ENCODE measurements at places on chromosomes 16 and 17.
A peak's percentile ranks its signal among the peaks of the same experiment; 100 is the strongest.

DNA sequence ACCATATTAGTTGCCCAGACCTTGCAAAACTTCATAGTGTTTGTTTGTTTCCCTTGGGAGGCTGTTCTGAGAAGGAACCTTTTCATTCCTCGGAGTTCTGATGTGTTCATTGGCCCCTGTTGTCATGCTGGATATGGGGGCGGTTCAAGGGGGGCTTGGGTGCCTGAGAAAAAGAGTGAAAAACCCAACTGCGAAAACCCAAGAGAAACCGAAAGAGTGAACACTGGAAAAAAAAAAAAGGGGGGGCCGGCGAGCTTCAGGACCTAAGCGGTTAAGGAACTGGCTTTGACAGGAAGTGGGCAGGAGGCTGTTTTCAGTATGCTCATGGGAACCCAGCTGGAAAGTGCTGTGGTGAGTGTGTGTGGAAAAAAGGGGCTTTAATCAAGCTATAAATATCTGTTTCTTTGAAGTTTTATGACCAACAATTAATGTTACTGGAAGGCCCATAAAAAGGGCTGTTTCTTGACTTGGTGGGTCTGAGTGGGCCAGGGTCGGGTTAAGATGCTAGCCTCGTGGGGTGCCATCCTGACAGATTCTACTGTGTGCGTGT is 510.7 kb downstream of the MAF start:
- DNase-seq, result no peak

DNA sequence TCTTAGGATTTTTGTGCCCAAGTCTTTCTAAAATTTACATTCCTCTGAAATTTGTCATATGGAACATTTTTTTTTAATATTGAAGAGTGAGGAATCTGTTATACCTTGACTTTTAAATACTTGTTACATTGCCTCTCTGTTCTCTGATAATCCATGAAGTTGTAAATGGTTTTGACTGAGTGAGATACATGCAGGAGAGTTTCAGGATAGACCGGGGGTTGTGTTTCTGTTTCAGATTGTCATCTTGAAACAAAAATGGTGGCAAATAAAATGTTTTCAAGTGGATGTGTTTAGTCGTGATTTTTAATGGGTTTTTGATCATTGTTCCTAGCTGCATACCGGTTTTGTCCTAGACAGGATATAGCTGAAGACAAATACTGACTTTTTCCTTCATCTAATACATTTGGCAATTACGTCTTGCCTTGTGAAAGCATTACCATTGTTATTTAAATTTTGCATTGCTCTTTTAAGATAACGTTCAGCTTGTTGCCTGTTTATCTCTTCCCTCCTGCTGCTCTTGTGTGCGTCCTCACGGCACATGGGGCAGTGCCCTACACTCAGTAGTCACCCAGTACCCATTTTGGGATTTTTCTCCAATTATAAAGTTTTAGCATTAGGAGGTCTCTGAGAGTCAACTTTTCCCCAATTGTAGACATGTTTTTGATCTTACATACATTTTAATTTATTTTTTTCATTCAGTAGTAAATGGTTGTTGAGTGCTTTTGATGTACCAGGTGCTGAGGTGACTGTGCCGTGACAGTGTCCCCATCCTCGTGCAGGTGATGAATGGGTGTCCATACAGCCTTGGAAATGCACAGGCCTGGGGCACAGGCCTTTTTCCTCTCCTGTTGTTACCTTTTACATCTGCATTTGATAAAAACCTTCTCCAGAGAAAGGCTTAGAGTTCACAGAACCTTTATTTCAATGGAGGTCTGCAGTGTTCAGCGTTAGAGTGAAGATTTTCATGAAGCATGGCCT is 169.9 kb downstream of the MSI2 start:
- DNase-seq, result no peak

- DNase-seq, result no peak
These were observed at the start of gene MYL11 for GRCh38 chr16:30374538-30374937. TSS of gene MYL11 (plus strand) at chr16:30374802. CDS start at chr16:30374858, 56 bp downstream.

DNA sequence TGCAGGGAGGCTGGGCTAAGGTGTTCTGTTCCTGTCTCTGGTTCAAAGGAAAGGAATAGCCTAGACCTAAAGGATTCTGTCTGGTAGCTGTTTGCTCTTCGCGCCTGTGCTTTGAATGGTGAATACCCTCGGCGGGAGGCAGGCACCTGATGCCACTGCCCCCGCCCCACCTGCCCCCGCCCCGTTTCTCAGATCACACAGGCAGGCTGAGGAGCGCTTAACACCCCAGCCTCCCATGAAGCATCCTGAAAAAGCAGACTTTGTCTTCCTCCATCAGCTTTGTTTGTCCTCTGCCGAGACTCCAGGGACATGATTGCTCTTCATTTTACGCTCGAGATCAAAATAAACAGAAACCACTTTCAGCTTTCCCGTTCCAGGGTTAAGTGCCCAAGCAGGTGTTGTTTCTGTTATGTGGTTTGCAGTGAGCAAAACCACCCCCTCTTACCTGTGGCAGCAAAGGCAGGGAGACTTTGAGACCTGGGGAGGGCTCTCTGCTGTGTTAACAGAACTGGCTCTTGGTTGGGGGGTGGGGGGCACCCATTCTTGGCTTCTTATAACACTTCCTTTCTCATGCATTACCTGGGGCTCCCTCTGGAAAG is 452.1 kb downstream of the WWOX start:
- DNase-seq, result peak; percentile 54

GRCh38 chr17:33682599-33682998 is 389.5 kb upstream of the ASIC2 start:
- DNase-seq, result no peak

GRCh38 chr16:3408561-3409197 is 7.7 kb downstream of the ZNF174 start:
- no peak for DNase-seq

GRCh38 chr17:81231121-81231645 is 7.7 kb downstream of the TEPSIN start:
- no peak for DNase-seq

- no peak for DNase-seq
These were observed 12.8 kb downstream of the PECAM1 start for GRCh38 chr17:64377769-64378282.

DNA sequence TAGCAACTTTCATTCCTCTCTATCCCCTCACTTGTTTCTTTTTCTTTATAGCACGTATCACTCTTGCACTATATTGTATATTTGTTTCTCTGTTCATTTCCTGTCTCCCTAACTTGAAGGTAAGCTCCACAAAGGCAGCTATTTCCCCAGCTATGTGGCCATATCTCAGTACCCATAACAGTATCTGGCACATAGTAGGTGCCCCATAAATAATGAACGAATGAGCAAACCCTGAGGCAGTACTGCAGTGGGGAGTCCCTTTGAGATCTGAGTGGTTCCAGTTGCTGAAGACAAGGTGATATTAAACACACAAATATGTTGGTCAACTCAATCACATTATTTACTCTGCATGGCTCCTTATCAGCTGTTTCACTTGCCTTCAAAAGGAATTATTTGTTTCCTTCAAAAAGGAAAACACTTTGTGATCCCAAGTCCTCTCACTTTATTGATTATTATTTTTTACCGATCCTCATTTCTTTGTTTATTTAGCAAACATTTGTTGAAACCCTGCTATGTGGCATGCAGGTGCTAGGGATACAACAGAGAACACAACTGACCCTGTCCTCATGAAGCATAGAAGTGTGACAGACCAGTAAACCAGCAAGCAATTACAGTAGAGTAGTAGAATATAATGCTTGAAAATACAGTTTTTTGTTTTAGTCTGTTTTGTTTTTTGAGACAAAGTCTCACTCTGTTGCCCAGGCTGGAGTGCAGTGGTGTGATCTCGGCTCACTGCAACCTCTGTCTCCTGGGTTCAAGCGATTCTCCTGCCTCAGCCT is 5.7 kb upstream of the ADAP2 start:
- no peak for DNase-seq

- DNase-seq, result no peak
These were observed 27.9 kb downstream of the CPPED1 start for GRCh38 chr16:12775656-12776236.

DNA sequence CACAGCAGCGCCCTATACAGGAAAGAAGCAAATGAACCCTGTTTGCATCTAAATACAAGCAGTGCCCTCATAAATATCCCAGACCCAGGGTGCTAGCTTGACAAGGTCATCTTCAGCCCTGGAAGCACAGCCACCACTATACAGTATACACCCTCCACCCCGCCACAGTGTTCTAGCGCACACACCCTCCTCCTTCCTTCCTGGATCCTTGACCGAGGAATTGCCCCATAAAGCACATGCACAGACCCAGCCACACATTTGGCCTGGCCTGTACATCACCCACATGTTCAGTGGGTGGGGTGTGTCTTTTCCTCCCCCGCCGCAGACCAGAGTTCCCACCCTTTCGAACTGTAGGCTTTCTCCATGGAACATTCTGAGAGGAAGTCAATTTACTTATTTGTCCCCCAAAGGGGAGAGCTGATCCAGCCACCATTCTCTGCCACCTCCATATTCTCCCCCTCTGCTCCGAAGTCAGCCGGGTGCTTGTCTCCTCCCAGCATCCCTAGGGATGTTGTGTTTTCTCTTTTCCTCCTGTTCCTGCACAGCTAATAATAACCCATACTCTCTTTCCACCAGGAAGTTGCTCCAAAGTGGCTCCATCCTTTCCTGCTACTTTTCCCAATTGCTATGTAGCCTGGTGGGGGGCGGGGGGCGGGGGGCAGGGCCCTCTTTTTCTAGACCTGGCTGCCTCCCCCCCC is 6.6 kb downstream of the ABI3 start:
- peak; percentile 10 for DNase-seq

DNA sequence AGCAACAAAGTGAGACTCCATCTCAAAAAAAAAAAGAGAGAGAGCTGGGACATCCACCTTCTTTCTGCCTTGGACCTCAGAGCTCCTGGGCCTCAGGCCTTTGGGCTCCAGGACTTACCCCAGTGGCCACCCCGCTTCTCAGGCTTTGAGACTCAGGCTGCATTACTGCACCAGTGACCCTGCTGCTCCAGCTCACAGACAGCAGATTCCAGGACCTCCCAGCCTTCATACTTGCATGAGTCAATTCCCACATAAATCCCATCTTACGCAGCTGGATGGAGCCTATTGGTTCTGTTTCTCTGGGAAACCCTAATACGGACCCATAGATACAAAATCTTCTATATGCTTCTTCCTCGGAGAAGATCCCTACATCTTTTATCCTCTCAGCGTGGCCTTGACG is 2.1 kb upstream of the CEP295NL start:
- no peak for DNase-seq

GRCh38 chr17:27657620-27658019 is 26.6 kb downstream of the LGALS9 start:
- no peak for DNase-seq

- no peak for DNase-seq
These were observed 86.7 kb downstream of the KSR1 start for GRCh38 chr17:27542841-27543463.
